ENCODE measurements at places on chromosomes 2 and 18.

DNA sequence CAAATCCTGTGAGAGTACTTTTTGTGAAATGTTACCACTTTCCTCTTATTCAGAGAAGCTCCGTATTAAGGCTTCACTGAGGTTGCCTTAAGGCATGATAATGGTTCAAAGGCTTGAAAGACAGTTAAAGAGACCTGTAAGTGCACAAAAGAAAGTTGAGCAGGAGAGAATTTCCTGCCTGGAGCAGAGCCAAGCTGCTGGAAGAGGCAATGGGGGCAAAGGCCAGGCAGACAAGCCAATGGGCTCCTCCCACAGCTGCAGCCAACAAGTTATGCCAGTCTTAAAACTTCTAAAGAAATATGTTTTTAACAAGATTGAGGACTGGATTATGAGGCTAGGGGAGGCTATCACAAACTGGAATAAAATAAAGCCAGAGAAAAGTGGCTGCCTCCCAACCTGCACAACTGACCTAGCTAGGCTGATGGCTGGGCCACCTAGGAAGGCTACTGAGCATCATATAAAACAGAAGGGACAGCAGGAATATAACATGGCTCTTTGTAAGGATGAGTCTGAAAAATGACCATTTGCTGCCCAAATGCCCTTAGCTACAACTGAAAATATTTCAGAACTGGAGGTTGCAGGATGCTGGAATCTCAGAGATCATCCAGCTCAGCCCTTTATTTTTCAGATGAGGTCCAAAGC is 2.1 kb downstream of the IL1B start:
- DNase-seq = no peak

DNA sequence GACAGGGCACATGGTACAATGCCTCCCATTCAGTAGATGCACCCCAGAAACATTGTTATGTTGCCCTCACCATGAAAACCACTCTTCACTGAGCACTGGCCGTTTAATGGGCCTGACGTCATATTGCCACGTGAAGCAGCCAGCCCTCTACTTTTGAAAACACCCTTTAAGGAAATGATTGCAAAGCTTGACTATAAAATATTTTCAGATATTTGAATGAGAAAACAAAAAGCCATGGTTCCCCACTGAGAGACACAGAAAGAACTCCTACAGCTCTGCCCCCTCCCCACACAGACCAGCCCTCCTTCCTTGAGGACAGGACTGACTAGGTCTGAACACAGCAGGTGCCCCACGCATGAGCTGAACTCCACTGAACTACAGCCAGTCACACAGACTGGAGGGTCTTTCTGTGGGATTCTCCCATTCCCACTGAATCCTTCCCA is 349.1 kb downstream of the ANAPC1 start:
- no peak for DNase-seq

- DNase-seq = no peak
These were observed 127.3 kb upstream of the ERBB4 start for GRCh38 chr2:212665948-212666347.

DNA sequence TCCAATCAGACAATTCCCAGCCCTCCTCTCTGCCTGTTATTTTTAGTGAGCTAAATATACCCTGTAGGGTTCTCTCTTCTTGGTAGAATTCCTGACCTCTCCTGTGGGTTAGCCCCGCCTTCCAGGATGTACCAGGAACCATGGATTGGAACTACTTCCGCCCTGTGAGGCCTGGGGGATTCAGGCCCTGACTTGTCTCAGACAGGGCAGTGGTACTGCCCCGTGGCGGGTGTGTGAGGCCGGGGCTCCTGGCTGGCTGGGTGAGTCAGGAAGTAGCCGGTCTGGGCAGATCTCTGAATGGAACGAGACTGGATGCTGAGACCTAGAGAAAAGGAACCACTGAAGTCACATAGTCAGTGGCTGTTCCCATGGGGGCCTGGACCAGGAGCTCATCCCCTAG is 50.5 kb downstream of the DYSF start:
- no peak for DNase-seq

- no peak for DNase-seq
These were observed 309.8 kb downstream of the C1D start for GRCh38 chr2:67752969-67753368.

Data from stimulated activated CD4-positive, alpha-beta T cell treated with anti-CD3 and anti-CD28 coated beads, Interleukin-1b, Interleukin-23, amount 100 ng/mL, for 24 hours (primary cell).